ENCODE measurements at places on chromosomes 3 and 15.

DNA sequence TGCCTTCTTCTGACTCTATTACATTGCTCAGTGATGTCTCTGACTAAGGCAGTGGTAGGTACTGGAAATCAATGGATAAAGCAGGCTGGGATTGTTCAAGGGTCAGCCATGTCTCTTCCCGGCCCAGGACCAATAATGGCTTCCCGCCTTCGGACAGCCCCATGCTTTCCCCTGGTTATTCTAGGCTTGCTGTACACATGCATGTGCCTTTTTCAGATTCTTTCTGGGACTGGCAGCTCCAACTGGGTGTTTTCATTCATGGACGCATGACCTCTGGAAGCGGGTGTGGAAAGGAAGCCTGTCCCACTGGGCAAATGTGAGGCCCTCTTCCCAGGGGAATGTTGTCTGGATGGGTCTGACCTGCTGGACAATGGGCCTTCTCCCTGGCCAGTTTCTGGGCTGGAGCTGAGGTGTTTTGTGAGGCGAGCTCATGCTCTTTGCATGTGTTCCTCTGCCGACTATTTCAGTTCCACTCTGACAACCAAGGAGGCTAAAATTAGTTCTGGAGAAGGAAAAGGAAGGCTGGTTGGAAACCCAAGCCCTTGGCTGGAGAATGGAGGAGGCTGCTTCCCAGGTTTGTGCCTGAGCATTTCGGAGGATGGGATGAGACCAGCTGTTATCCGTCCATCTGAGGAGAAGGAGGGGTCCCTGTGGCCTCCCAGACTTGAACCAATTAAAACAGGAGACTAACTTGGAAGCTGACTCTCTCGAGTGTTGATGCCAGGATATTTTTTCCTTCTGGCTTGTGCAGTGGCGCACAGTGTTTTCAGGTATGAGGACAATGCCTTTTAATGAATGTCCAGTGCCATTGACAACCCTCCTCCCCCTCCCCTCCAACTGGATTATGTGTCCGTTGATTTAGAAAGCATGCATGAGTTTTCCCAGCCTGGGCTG lies 6.9 kb downstream of the ACVR2B start:
- DNase-seq: no peak

DNA sequence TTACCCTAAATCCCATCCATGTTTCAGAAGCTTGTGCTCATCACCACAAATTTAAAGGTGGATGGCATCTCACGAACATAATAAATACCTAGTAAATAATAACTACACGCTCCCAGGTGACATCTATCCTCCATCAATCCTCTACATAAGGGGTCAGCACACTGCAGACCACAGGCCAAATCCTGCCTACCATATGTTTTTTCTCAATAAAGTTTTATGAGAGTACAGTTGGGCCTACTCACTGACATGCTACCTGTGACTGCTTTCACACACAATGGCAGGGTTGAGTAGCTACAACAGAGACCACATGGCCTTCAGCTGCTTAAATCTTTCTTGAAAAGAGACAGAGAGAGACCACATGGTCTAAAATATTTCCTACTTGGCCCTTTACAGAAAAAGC lies 105.9 kb downstream of the LMLN start:
- no peak for DNase-seq

DNA sequence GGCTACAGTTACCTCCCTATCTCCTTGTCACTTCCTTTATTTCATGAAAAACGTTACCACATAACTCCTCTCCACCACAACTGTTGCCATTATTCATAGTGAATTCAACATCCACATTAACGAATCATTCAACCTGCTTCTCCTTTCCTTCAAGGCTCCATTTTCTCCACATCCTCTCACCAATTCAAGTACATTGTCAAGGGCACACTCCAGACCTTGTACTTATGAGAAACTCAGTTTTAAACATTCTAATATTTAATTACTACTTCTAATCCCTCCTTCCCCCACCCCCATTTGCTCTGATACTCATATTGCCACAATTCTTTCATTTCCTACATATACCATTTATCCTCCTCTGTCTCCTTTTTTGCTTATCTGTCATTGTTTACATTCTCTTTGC lies 871.2 kb downstream of the TUSC7 start:
- no peak for DNase-seq

DNA sequence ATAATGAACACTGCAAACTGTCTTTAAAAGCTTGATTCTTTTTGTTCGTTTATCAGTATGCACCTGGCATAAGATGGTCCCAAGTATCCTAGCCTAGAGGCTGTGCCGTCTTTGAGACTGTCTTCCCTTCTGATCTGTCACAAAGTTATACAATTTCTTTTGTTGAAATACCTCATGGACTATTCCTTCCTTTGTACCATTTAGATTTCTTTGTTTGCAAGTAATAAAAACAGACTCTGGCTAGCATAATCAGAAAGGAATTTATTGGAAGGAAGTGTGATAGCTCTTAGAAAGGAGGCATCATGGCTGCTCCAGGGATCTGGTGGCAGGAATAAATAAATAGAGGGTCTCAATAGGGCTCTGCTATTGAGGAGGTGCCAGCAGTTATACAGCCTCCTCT lies 280.4 kb downstream of the SLC9A9 start:
- DNase-seq: no peak

GRCh38 chr3:183775781-183776180 lies 49.6 kb downstream of the MAP6D1 start:
- no peak for DNase-seq
